HCT116 (cell line): ENCODE measurements at places on chromosomes 12 and 14. TPM values are rescaled to one million over a fixed set of nuclear protein-coding genes. Genes with fewer than 3 reads are reported as not detected.

The PNN gene
- 97.9 TPM for total RNA-seq

GRCh38 chr12:62763312-62763711 lies 171.6 kb downstream of the PPM1H start:
- DNase-seq = no peak

The GLIPR1L2 gene
- 0.44 TPM for total RNA-seq

GRCh38 chr12:52171950-52172512 lies 19.8 kb downstream of the KRT80 start:
- DNase-seq = no peak

GRCh38 chr12:67617629-67618028 lies 30.9 kb upstream of the DYRK2 start:
- no peak for DNase-seq

DNA sequence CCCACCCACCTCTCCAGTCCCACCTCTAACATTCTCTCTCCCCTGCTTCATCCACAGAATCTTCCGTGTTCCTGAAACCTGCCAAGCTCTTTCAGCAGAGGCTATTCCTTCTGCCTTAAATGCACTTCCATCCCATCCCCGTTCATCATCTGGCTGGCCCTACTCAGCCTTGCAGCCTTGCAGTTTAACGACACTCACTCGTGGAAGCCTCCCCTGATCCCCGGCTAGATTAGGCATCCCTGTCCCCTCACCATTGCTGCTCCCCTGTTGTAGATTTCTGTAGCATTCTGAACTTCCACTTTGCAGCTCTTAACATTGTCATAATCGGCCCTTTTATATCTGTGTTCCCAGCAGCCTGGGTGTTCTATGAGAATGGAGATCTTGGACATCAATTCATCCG lies 280.5 kb upstream of the NOS1 start:
- DNase-seq = no peak

- DNase-seq = no peak
Measured at GRCh38 chr14:35576856-35577255, 42.9 kb downstream of the INSM2 start.

- DNase-seq = no peak
Measured at GRCh38 chr12:57315681-57316080, 64.7 kb upstream of the STAC3 start.
